ENCODE measurements at places on chromosomes 13 and 19. TPM values are rescaled to one million over a fixed set of nuclear protein-coding genes. Genes with fewer than 3 reads are reported as not detected.
A peak's percentile ranks its signal among the peaks of the same experiment; 100 is the strongest.

DNA sequence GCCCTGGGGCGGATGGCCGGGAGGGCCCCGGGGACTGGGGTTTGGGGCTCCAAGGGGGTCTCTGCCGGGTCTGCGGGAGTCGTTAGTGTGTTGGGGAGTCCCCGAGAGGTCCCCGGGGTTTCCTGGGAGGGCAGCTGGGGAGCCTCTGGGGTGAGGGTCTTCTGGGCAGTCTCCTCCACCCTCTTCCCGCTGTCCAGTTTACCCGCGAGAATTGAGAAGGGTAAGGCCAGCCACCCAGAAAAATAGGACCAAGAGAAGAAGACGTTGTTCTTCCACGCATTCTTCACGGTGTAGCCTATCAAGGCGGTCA is 1.0 kb upstream of the ETFB start:
- peaks cover 49% of the 10 kb centered on the region for H3K36me3 ChIP-seq
- H3K27ac ChIP-seq, result peak overlapping the region; percentile 94

The GRK1 gene
- 0.05 TPM for total RNA-seq

The FCGBP gene
- total RNA-seq, result 6.2 TPM

DNA sequence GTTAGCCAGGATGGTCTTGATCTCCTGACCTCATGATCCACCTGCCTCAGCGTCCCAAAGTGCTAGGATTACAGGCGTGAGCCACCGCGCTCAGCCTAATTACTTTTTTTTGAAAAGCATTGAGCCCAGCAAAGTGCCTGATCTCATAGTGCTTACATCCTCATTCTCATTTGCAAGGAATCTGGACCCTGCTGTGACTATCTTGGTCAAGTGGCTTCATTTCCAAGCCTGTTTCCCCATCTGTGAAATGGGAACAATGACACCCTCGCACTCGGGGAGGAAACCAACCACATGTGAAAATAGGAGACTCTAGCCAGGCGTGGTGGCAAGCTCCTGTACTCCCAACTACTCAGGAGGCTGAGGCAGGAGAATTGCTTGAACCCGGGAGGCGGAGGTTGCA is 1.6 kb upstream of the PLEKHA4 start:
- H3K4me3 ChIP-seq, result no peak overlapping the region
- peaks cover 26% of the 10 kb centered on the region for H3K4me1 ChIP-seq
- no peak for DNase-seq
- H3K36me3 ChIP-seq, result peaks cover 21% of the 10 kb centered on the region
- H3K27me3 ChIP-seq, result no peaks in the 10 kb centered on the region
- no peak overlapping the region for H3K27ac ChIP-seq

- H3K27ac ChIP-seq, result no peak overlapping the region
- no peak overlapping the region for H3K4me3 ChIP-seq
- H3K4me1 ChIP-seq, result peaks cover 31% of the 10 kb centered on the region
- no peaks in the 10 kb centered on the region for H3K27me3 ChIP-seq
- peaks cover 46% of the 10 kb centered on the region for H3K36me3 ChIP-seq
Observed at GRCh38 chr19:48970923-48971395, 5.8 kb downstream of the FTL start.

GRCh38 chr19:39389631-39390414 is 1.1 kb downstream of the PAF1 start:
- DNase-seq, result no peak
- peaks cover 56% of the 10 kb centered on the region for H3K36me3 ChIP-seq
- H3K4me3 ChIP-seq, result peak overlapping the region; percentile 95
- peak overlapping the region; percentile 100 for H3K27ac ChIP-seq
- no peaks in the 10 kb centered on the region for H3K27me3 ChIP-seq
- peaks cover 46% of the 10 kb centered on the region for H3K4me1 ChIP-seq

DNA sequence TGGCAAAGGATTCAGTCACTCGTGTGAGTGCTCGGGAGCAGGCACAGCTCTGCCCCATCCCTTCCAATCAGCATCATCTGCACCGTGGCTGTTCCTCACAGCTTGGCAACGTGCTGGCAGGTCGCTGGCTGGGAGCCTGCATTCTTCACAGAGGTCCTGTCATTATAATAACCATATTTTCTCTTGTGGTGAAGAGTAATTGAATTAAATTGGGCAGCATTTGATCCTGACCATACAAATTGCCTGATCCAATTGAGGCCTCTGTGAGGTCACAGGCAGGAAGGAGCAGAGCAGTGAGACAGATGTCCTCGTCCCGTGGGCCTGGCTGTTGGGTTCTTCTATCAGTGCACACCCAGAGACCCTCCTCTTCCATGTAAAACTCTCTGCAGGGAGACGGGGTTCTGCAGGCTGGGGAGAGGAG is 407.8 kb downstream of the COG6 start:
- H3K4me1 ChIP-seq, result peaks cover 16% of the 10 kb centered on the region
- H3K27me3 ChIP-seq, result no peaks in the 10 kb centered on the region
- H3K36me3 ChIP-seq, result no peaks in the 10 kb centered on the region

DNA sequence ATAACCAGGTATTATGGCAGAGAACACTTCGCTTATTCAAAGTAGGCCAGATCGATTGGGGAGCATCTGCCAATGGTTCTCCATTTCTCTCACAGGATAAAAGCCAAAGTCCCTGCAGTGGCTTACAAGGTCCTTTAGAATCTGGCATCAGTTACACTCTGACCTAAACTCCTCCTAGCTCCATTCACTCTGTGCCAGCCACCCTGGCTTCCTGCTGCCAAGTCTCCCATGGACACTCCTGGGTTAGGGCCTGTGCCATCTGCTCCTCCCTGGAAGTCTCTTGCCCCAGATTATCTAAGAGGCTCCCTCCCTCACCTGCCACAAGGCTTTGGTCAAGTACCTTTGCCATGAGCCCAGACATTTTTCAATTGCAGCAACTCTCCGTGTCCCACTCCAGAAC is 649.2 kb downstream of the DACH1 start:
- H3K27ac ChIP-seq, result no peak overlapping the region
- H3K4me3 ChIP-seq, result no peak overlapping the region

DNA sequence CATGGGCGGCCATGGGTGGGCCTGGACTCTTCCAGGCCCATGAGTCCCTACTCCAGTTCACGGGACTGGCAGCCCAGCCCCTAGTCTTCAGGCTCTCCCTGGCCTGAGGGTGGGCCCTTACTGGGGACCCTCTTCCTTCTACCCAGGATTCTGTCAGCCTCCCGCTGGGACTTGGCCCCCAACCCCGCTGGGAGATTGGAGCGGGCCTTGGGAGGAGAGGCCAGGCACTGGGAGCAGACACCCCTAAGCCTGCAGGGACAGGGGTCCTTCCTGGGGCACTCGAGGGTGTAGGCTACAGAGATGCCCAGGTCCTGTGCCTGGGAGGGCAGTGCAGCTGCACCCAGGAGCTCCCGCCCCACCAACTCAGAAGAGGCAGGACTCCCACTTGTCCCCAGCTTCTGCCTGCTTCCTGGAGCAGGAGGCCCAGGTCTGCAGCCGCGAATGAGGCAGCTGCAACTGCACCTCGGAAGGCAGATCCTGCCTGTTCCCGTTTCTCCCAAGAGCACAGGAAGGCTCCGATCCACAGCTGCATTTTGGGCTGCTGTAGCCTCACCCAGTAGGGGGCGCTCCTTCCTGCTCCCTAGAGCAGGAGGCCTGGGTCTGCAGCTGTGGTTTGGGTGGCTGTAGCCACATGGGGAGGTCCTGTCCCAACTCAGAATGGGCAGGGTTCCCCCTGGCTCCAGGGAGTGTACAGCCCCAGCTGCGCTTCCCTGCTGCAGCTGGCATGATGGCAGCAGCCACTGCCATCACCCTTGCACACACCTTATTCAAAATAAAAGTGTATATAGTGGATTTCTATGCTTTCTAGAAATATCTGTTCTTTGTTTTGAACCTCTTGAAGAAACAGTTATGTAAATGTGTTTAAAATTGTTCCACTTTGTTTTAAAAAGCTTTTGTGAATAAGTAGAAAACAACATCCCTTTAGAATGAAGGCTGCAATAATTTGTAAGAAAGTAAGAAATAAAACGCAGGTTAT is 46.8 kb downstream of the TEX26 start:
- no peak overlapping the region for H3K27ac ChIP-seq
- H3K27me3 ChIP-seq, result peaks cover 34% of the 10 kb centered on the region
- H3K36me3 ChIP-seq, result no peaks in the 10 kb centered on the region

DNA sequence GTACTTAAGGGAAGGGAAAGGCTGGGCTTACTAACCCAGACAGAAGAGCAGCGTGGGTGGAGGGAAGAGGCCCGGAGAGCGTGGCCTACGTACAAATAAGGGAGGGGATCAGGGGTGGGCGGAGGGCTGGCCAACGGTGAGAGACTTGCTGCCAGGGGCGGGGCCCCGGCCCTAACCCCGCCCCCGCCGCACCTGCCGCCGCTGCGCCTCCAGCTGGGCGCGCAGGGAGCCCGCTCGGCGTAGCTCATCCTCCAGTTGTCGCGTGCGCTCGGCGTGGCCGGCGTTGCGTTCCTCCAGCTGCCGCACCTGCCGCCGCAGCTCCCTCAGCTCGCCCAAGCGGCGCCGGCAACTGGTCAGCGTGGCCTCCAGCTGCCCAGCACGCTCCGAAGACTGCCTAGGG is 5.7 kb downstream of the HOOK2 start:
- H3K4me3 ChIP-seq, result no peak overlapping the region
- DNase-seq, result peak; percentile 65
- no peaks in the 10 kb centered on the region for H3K27me3 ChIP-seq

The RFPL4A gene
- total RNA-seq, result not detected

DNA sequence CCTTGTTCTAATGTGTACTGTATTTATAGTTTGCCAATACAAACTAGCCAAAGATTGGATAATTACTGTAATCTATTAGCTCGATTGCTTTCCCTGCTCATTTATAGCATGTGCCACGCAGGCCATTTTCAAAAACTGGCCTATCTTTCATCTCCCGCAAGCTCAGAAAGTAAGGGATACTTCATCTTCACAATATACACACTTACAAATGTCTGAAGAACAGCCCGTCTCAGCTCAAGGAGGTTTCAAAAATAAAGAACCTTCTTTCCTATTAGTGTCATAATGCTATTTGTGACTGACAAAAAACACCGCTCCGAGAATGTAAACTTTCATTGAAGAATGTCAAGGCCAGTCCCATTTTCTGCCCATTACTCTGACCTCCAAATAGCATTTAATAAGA is 306.4 kb upstream of the ZNF507 start:
- no peaks in the 10 kb centered on the region for H3K4me1 ChIP-seq
- H3K27ac ChIP-seq, result no peak overlapping the region
- no peak overlapping the region for H3K4me3 ChIP-seq
- H3K36me3 ChIP-seq, result no peaks in the 10 kb centered on the region
- no peak for DNase-seq

The LGALS14 gene
- total RNA-seq, result not detected

The NKPD1 gene
- total RNA-seq, result 0.16 TPM

The CEACAM4 gene
- total RNA-seq, result not detected

The CILP2 gene
- 0.16 TPM for total RNA-seq

DNA sequence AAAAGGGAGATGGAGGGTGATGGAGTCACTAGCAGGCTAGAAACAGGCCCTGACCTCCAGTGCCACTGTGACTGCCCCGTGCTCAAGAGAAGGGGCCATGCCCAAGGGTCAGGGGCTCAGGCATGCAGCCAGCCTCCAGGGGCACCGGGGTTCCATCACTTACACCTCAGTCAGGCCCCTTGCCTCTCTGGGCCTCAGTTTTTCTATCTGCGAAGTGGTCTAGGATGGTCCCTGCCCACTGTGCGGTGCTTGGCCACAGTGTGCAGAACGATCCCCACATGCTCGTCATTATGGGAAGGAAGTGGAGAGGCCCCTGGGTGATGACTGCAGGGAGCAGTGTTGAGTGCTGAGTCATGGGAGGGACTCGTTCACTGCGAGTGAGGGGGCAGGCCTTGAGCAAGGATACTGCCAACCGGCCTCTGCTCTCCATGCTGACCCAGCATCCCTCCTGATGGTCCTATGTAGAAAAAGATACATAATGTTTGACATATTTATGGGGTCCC is 23.1 kb downstream of the TMED1 start:
- H3K27ac ChIP-seq, result peak overlapping the region; percentile 87
- H3K4me3 ChIP-seq, result no peak overlapping the region
- peak; percentile 41 for DNase-seq

The KL gene
- 0.11 TPM for total RNA-seq

DNA sequence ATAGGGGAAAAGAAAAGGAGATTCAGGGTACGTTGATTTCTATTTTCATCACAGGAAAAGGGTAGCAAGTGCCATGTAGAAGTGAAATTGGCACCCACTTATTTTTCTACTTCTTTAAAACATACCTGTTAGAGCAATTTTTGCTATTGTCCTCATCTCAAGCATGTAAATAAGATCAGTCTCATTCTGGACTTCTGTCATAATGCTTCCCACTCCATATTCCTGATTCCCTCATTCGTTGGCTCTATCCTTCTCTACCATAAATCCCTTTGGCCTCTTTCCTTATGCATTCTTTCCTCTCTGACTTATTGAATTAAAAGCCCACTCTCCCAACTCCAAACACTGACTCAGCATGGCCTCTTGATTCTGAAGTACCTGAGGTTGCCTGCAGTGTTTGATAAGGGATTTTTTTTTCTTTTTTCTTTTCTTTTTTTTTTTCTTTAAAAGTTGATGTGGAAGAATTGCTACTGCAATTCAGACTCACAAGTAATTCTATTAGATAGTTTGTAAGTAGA is 465.7 kb downstream of the SLITRK6 start:
- no peak overlapping the region for H3K4me3 ChIP-seq
- no peaks in the 10 kb centered on the region for H3K36me3 ChIP-seq
- H3K27ac ChIP-seq, result no peak overlapping the region
- no peaks in the 10 kb centered on the region for H3K27me3 ChIP-seq
- H3K4me1 ChIP-seq, result no peaks in the 10 kb centered on the region

The ZNF541 gene
- 0.10 TPM for total RNA-seq

- no peak overlapping the region for H3K27ac ChIP-seq
- H3K4me1 ChIP-seq, result no peaks in the 10 kb centered on the region
- no peaks in the 10 kb centered on the region for H3K36me3 ChIP-seq
- no peaks in the 10 kb centered on the region for H3K27me3 ChIP-seq
Observed at GRCh38 chr13:34070006-34070405, 252.1 kb downstream of the RFC3 start.

GRCh38 chr13:94210816-94211215 is 268.7 kb downstream of the DCT start:
- no peak overlapping the region for H3K27ac ChIP-seq
- no peaks in the 10 kb centered on the region for H3K36me3 ChIP-seq
- H3K27me3 ChIP-seq, result no peaks in the 10 kb centered on the region
- H3K4me3 ChIP-seq, result no peak overlapping the region
